ENCODE measurements at places on chromosomes 2 and 18.

- no peak for DNase-seq
Measured at GRCh38 chr2:201630577-201630976, 12.7 kb downstream of the TMEM237 start.

GRCh38 chr18:48820483-48821250, 130.1 kb downstream of the SMAD7 start:
- DNase-seq: no peak

- no peak for DNase-seq
Measured at GRCh38 chr2:63862806-63863205, 21.1 kb downstream of the UGP2 start.

- DNase-seq: no peak
Measured at GRCh38 chr18:44793685-44794084, 113.0 kb downstream of the SETBP1 start.

GRCh38 chr2:37020887-37021796, 54.8 kb upstream of the STRN start:
- DNase-seq: no peak
